ENCODE measurements at places on chromosomes 11 and 22. TPM values are rescaled to one million over a fixed set of nuclear protein-coding genes. Genes with fewer than 3 reads are reported as not detected.

GRCh38 chr11:86775361-86775760 lies 25.0 kb upstream of the PRSS23 start:
- DNase-seq = no peak

- no peak for DNase-seq
These were observed 101.0 kb downstream of the SNX19 start for GRCh38 chr11:130815097-130815802.

GRCh38 chr22:50009251-50009650 lies 3.3 kb downstream of the IL17REL start:
- no peak for DNase-seq

DNA sequence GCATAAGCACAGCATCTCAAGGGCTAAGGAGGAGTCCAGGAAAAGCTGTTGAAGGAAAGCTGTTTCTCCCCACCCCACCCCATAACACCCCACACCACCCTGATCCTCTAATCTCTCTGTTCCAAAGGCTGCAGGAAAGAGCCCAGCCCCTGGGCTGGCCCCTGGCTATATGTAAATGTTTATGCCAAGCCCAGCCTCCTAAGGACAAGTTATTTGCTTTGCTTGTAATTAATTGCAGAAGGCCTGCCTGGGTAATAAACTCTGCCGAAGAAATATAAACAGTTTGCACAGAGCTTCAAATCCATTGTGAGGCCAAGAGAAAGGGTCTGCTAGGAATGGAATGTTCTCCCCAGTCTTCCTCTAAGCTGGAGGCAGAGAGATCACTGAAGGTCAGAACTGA lies 21.2 kb downstream of the ARRB1 start:
- peak; percentile 65 for DNase-seq

DNA sequence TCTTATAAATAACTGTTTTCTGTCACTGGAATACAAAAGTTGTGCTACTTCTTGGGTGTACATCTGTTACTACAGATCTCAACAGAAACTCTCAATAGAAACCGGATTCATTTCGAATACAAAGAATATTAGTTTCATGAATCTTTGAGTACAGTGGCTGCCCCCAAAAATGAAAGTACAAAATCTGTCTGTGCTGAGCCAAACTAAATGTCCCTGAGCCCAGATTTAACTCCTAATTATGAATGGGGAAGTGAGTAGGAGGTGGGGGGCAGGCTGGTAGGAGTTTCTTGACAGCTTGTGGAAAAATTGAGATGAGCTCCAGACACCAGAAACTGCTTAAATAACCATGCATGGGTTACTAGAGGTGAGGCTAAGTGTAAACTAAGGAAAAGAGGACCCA lies 41.6 kb downstream of the PITPNB start:
- DNase-seq = no peak

The MMP13 gene
- not detected for total RNA-seq

GRCh38 chr22:27462190-27462589 lies 339.4 kb downstream of the MN1 start:
- DNase-seq = no peak

The UPB1 gene
- total RNA-seq = under 0.01 TPM

- DNase-seq = no peak
These were observed 91.8 kb upstream of the CD44 start for GRCh38 chr11:35047179-35047578.

GRCh38 chr11:108916935-108917334 lies 252.1 kb downstream of the DDX10 start:
- no peak for DNase-seq

- no peak for DNase-seq
These were observed 870.1 kb downstream of the JRKL start for GRCh38 chr11:97259884-97260283.

The ASPHD2 gene
- total RNA-seq = 1.3 TPM

DNA sequence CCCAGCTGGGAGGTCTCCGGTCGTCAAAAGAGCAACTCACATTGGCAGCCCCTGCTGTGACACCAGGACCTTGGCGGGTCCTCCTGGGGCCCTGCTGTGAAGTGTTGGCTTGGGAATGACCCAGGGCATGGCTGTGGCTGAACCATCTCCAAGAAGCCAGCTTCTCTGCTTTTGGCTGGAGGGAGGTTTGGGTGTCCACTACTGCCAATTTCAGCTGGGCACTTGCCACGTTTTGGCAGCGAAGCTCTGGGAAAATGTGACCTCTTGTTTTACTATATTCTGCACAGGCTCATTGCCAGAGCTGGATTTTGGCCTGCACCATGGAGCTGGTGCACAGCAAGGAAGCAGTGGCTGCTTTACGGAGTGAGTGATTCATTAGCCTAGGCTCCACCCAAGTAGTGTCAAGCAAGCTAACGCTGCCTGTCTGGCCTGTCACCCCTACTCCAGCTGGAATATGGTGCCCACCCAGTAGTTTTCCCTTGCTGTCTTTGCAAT lies 24.3 kb upstream of the SMCO4 start:
- DNase-seq = no peak
